Motor neuron (in vitro differentiated cells): ENCODE measurements at places on chromosomes 6 and 20. TPM values are rescaled to one million over a fixed set of nuclear protein-coding genes. Genes with fewer than 3 reads are reported as not detected.
A peak's percentile ranks its signal among the peaks of the same experiment; 100 is the strongest.

The LAMA2 gene
- 0.52 and 0.83 TPM in 2 replicates for total RNA-seq

The PXDC1 gene
- total RNA-seq = 47.0 and 71.2 TPM in 2 replicates

The CALHM4 gene
- total RNA-seq = not detected in 2 replicates

The SDC4 gene
- total RNA-seq = 51.4 and 52.4 TPM in 2 replicates

The RAD21L1 gene
- total RNA-seq = not detected in 2 replicates

DNA sequence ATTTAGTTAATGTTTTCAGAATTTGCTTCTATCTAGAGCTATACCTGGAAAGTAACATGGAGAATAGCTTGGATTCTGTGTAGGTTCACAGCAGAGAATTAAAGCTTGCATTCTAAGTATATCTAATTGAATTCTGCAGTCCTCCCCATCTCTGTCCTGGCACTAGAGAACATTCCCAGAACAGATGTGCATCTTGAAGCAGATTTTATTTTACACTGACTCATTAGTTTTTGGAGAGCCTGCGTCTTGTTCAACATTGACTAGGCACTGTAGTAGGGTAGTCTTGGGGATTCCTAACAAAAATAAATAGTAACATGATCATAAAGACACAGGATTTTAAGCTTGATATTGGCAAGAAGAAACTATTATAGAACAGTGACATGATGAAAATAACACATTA is 36.2 kb upstream of the BAG2 start:
- ATAC-seq = peak; percentile 93

DNA sequence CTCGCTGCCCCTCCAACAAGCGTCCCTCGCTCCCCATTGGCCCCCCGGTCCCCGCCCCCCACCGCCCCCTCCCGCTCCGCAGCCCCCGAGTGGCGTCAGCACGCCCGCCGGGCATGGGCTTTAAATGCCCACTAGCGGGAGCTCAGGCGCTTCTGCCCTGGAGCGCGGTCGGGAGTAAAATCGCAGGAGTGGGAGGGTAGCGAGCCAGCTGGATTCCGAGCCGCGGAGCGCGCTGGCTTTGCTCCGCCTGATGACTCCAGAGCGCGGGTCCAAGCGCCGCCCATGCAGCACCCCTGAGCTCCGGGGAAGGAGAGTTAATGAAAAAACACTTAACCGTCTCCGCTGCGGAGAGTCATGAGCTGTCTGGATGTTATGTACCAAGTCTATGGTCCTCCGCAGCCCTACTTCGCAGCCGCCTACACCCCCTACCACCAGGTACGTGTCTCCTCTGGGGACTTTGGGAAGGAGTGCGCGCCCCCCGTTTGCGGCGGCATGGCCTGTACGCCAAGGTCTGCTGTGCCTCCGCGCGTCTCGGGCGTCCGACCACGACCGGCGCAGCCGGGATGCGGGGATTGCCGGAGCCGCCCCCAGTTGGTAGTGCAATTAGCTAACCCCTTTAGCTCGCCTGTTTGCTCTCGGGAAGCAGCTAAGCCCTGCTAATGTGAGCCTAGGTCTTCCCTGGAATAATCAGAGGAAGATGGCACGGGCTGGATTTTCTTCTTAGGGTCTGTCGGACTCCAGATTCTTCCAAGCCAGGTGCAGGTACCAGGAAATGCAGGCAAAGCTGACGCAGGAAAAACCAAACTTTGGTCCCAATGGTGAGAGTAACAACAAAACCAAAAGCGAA is at the start of gene VGLL2:
Gene VGLL2, plus strand, starts transcription at position 149 of the 847 bp plus-strand sequence. Its CDS starts 206 bp downstream, at position 355.
- peak; percentile 91 for ATAC-seq

DNA sequence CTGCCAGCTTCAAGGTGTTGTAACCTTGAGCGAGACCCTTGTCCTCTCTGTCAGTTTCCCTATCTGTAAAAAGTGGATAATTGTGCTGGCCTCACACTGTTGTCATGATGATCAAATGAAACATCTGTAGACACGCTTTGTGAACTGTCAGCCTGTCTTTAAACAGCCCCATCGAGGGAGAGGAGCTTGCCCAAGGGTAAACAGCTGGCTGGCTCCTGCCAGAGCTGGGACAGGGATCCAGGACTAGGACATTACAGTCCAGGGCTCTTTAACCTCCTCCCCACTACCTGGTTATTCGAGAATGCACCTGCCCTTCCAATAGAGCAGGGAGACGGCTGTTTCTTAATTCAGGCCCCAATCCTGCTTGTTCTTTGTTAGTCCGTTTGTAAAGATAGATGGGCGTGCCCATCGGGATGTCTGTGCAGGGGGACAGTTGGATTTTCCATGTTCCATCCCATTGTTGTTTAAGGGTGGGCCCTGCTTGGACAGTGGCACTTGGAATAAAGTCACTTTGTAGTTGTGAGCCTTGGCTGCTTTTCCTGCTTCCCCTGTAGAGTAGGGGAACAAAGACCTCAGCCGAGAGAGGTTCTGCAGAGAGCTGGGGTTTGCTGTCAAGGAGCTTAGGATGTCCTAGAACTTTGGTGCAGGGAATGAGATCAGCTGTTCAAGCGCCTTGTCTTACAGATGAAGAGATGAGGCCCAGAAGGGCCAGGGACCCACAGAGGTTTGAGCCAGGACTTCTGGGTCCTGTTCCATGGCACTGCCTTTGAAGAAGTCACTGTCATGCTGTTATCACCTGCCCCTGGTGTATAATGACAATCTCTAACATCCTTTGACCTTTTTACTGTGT is 77.9 kb upstream of the MYL9 start:
- ATAC-seq = no peak

GRCh38 chr6:81067057-81067456 is 685.4 kb downstream of the TENT5A start:
- ATAC-seq = no peak

- ATAC-seq = no peak
Observed at GRCh38 chr6:81172056-81172740, 580.3 kb downstream of the TENT5A start.

DNA sequence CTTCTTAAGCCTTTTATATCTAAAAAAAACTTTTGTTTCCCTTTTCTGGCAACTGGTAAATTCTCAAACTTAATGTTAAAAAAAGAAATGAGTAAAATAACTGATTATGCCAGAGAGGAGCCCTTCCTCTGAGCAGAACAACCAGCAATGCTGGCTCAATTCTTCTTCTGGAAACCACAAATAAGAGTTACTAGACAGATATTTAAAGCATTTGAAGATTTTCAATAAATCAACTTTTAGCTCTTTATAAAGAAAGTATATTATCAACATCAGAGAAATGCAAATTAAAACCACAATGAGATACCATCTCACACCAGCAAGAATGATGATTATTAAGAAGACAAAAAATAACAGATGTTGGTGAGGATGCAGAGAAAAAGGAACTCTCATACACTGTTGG is 61.1 kb upstream of the TCF21 start:
- ATAC-seq = no peak

DNA sequence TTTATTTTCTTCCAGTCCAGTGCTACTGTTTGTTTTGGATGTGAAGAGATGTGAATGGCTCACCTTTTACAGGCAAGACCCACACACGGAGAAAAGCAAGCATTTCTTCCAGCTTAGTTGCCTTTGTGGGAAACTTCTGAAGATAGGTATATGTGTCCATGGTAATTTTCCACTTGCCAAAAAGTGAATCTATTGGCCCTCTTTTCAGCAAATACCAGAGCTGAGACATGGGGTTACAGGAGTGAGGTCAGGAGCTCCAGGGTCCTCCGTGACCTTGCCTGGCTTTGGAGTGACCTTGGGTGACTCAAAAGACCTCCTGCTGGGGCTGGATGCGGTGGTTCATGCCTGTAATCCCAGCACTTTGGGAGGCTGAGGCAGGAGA is 166.7 kb downstream of the SCML4 start:
- no peak for ATAC-seq

- no peak for ATAC-seq
Observed at GRCh38 chr20:22353586-22353985, 230.8 kb downstream of the FOXA2 start.

DNA sequence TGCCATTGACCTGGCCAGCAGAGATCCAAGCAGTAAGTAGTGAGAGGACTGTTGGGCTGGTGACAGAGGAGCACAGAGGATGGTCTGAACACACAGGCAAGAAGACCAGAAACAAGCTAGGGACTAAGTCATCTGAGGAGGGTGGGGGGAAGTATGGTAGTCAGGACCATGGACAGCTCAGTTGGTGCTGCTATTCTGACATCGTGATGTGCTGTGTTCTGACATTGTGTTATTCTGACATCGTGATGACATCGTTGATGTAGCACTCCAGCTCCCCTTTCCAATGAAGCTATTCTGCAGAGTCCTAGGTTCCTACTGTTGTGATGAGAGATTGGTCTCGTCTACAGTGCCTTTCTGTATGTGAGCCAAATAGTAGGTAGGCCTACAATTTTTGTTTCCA is 28.7 kb downstream of the CFAP206 start:
- ATAC-seq = peak; percentile 76

- no peak for ATAC-seq
Observed at GRCh38 chr20:50487397-50487796, 22.8 kb upstream of the PTPN1 start.

DNA sequence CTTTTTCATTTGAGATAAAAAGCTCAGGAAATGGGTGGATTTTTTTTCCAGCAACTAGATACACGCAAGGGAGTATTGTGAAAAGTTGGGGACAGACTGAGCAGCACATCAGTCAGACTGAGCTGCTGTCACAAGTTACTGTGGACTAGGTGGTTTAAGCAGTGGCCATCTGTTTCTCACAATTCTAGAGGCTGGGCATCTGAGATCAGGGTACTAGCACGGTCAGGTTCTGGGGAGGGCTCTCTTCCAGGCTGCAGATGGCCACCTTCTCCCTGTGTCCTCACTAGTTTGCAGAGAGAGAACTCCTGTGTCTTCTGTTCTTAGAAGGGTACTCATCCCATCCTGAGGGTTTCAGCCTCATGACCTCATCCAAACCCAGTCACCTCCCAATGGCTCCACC is 178.3 kb downstream of the SYNDIG1 start:
- ATAC-seq = no peak

DNA sequence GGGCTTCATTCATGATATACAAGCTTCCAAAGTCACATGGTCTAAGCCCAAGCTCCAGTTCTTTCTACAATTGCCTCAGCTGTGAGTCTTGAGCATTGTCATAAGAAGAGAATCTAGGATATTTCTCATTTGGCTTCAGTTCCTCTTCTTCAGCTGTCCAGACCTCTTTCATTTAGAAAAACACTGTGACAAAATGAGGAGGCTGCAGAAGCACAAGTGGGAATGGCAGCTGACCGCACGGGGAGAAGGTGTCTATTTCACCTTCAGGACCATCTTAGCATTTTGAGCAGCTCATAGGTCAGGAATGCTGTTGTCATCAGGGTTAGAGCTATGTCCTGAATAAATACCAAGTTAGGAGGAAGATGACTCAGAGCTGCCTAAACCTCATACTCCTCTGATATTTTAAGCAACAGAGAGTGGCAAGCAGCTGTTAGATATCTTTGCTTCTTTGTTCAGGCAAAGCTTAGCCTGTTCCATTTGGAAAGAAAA is 390.1 kb upstream of the CITED2 start:
- peak; percentile 61 for ATAC-seq

DNA sequence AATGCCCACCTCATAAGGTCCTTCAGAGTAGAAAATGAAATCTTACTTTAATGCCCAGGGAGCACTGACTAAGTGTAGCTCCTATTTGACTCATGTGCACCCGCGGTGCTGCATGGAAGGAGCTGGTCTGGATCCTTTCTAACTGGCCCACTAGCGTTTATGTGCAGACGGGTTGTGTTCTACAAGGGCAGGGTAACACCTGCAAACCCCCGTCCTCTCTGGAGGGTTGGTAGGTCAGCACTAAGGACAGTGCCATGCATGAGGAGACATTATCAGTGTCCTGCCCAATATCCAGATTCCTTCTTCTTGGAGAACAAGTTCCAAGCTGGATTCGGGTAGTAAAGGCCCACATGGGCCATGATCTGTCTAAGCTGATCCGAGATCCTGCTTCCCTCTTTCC is 140.3 kb downstream of the ANKRD60 start:
- no peak for ATAC-seq

- no peak for ATAC-seq
Observed at GRCh38 chr6:129577691-129578090, 132.3 kb downstream of the ARHGAP18 start.

DNA sequence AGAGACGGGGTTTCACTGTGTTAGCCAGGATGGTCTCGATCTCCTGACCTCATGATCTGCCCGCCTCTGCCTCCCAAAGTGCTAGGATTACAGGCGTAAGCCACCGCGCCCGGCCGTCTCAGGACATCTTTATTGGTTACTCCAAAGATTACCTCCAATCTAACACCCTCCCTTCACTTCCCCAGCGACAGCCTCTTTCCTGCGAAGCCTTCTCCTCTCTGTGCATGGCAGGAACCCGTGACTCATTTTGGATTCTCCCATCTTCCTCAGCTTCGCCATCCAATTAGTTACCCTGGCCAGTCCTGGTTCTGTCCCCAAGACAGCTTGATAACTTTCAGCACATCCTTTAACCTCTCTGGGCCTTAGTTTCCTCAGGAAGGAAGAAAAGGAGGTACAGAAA is 51.3 kb upstream of the TOX2 start:
- ATAC-seq = no peak

GRCh38 chr6:11275598-11275997 is 43.1 kb upstream of the NEDD9 start:
- ATAC-seq = no peak

DNA sequence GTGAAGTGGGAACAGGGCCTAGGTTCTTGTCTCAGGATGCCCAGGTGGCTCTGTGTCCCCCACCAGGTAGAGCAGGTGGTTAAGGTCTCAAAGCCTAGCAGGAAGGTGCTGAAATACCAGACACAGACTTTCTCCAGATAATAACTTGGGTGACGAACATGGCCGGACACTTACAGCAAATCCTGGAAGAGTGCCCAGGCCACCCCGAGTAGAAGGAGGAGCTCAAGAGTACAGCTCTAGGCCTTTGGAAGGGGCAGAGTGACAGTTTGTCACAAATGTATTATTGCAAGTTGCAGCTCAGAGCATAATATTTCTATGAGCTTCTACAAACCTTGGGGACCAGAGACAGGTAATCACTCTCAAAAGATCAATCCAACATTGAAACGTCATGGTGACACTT is 251.6 kb upstream of the SOX4 start:
- no peak for ATAC-seq

GRCh38 chr6:89986650-89987074 is 92.4 kb downstream of the GJA10 start:
- no peak for ATAC-seq

DNA sequence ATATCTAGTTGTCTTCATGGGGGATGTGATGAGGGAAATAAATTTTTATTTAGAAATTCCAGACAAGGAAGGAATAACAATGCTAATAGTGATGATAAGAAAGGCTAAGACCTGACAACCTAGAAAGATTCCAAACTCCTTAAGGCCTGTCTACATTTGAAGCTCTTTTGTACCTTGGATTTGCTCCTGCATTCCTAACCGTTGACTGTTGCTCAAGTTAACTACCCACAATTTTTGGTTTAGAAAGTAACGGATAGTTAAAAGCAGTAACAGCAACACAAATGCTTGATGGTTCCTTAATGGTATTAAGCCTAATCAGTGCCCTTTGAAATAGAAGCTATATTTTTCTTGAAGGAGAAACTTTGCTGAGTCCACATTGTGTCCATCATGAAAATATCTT is 52.9 kb downstream of the TRMT11 start:
- no peak for ATAC-seq

- no peak for ATAC-seq
Observed at GRCh38 chr20:46915575-46916257, 21.1 kb downstream of the EYA2 start.
